Liver (tissue), 10 donors: ENCODE measurements at places on chromosomes 13 and 19. TPM values are rescaled to one million over a fixed set of nuclear protein-coding genes. Genes with fewer than 3 reads are reported as not detected.
A peak's percentile ranks its signal among the peaks of the same experiment; 100 is the strongest.

DNA sequence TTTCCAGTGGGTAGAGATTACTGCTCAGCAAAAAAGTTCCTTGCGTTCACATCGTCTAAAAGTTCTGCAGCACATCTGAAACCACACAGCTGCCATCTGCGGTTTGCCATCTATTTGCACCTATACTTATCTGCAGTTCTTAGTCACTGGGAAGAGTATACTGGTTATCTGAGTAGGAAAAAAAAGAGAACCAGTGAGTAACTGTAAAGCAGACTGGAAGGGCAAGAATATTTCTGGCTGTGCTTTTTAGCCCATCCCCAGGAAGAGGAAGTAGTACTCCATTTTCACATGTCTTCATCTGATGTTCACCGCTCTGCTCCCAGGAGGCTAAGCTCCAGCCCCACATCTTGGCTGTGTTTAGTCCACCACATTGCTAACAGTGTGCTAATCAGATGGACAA lies 35.6 kb downstream of the EFNB2 start:
- no peak overlapping the region for H3K4me3 ChIP-seq
- no peak overlapping the region for H3K27ac ChIP-seq
- H3K36me3 ChIP-seq: no peaks in the 10 kb centered on the region
- peaks cover 5% of the 10 kb centered on the region for H3K27me3 ChIP-seq

DNA sequence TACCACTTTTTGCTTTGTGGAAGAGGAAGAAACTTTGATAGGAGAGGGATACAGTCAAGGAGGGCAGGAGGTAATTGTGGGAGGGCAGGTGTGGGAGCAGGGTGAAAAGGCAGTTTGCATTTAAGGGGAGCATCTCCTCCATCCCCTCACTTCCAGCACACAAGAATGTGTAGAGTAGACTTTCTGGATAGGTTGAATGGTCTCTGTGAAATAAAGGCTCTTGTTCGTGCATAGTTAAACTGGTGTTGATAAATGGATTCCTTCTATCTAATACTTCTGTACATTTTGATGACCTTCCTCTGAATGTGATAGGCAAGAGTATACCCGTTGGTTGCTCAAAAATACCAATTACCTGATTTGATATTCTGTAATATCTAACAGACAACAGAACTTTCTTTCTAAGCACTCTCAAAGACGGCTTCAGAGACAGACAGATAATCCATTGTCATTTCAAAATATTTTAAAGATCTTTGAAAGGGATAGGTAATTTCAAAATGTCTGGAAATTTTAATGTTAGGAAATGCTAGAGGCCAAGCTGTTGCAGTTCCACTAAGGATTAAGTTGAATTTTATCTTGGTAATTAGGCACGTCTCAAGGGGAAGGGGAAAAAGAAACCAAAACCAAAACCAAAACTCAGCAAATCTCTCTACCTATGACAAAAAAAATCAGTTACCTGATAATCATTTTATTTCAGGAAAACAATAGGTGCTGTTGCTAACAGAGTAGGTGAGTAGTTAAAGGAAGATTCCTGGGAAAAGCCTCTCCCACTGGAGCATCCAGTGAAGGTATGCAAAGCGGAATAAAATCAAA lies 302.6 kb downstream of the COG6 start:
- H3K27me3 ChIP-seq: no peaks in the 10 kb centered on the region
- no peak for DNase-seq
- no peaks in the 10 kb centered on the region for H3K36me3 ChIP-seq
- H3K4me1 ChIP-seq: no peaks in the 10 kb centered on the region
- H3K27ac ChIP-seq: no peak overlapping the region

GRCh38 chr19:18832306-18833140 lies 764 bp downstream of the UPF1 start:
- peak; percentile 65 for DNase-seq
- no peaks in the 10 kb centered on the region for H3K27me3 ChIP-seq
- H3K4me3 ChIP-seq: peak overlapping the region; percentile 97
- peaks cover 22% of the 10 kb centered on the region for H3K4me1 ChIP-seq
- peaks cover 3% of the 10 kb centered on the region for H3K36me3 ChIP-seq

GRCh38 chr13:24247016-24247415 lies 62.4 kb upstream of the C1QTNF9 start:
- no peak overlapping the region for H3K27ac ChIP-seq
- no peak overlapping the region for H3K4me3 ChIP-seq
- no peaks in the 10 kb centered on the region for H3K27me3 ChIP-seq
- no peaks in the 10 kb centered on the region for H3K4me1 ChIP-seq

DNA sequence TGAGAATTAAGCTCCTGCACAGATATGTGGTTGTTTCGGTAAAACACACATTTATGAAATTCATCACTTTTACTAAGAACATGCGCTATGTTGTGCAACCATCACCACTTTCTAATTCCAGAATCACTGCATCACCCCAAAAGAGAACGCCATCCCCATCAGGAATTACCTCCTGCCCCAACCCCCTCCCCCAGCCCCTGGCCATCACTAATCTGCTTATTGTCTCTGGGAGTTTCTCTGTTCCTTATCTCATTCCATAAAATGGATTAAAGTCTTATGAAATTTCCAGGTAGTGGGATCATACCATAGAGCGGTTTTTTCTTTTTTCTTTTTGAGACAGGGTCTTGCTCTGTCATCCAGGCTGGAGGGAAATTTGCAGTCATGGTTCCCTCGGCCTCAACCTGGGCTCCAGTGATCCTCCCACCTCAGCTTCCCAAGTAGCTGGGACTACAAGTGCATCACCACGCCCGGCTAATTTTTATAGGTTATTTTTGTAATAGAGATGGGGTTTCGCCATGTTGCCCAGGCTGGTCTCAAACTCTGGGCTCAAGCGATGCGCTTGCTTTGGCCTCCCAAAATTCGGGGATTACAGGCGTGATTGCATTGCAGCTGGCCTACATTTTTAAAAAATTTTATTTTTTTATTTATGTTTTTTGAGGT lies 3.5 kb downstream of the ZSCAN5B start:
- DNase-seq: no peak
- no peaks in the 10 kb centered on the region for H3K4me1 ChIP-seq
- H3K27me3 ChIP-seq: no peaks in the 10 kb centered on the region
- H3K4me3 ChIP-seq: no peak overlapping the region
- no peak overlapping the region for H3K27ac ChIP-seq

GRCh38 chr19:6890938-6891337 lies 3.6 kb downstream of the ADGRE1 start:
- H3K27me3 ChIP-seq: no peaks in the 10 kb centered on the region
- H3K27ac ChIP-seq: no peak overlapping the region
- no peak overlapping the region for H3K4me3 ChIP-seq
- no peaks in the 10 kb centered on the region for H3K4me1 ChIP-seq

DNA sequence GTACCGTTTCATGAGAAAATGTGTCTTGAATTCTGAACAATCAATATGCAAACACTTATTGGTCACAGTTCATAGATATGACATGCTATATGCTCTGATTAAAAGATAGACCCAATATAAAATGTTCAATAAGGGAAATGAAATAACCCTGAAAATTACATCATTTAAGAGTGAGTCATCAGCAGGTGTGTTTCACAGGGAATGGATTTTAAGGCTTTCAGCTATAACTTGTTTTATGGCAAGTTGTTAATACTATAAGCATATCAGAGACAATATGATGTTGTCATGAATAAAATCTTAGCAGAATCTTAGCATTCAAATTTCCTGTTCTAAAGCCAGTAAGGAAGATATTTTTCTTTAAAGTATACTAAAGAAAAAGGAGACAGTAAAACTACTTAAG lies 483.4 kb upstream of the PCDH9 start:
- no peak overlapping the region for H3K27ac ChIP-seq
- no peaks in the 10 kb centered on the region for H3K36me3 ChIP-seq
- no peaks in the 10 kb centered on the region for H3K4me1 ChIP-seq
- no peaks in the 10 kb centered on the region for H3K27me3 ChIP-seq

- no peak for DNase-seq
- H3K4me1 ChIP-seq: no peaks in the 10 kb centered on the region
- no peaks in the 10 kb centered on the region for H3K36me3 ChIP-seq
- H3K27me3 ChIP-seq: no peaks in the 10 kb centered on the region
- no peak overlapping the region for H3K4me3 ChIP-seq
Observed at GRCh38 chr13:45674908-45675307, 27.2 kb upstream of the CBY2 start.

- H3K36me3 ChIP-seq: no peaks in the 10 kb centered on the region
- no peaks in the 10 kb centered on the region for H3K4me1 ChIP-seq
- DNase-seq: no peak
- no peaks in the 10 kb centered on the region for H3K27me3 ChIP-seq
Observed at GRCh38 chr13:110197026-110197425, 109.9 kb downstream of the COL4A1 start.

DNA sequence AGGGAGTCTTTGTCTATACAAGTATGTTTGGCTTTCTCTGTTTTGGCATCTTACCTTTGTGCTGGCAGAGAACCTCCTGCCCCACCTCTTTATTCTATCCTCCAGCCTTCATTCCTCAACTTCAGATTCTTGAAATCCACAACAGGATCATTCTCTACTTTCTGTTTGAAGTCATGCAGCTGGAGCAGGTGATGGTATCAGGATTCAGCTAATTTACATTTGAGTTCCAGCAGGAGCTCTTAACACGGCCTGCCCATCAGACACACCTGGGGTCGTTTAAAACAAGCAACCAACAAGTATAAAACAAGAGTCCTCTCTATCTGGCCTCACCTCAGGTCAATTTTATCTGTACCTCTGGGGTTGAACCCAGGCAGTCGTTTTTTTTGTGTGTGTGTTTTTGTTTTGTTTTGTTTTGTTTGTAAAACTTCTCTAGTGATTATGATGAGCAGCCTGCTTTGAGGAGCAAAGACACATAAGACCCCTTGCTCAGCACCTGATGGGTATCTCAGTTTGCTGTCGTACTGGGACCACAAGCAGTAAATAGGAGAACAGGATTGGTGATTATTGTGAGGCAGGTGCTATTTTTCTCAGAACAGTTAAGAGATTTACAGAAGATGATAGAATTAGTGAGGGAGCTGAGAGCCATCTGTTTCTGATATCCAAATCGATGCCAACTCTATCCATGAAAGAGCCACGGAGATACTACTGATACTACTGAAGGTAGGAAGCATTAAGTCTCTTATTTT lies 78.4 kb downstream of the GPC6 start:
- no peaks in the 10 kb centered on the region for H3K4me1 ChIP-seq
- H3K27ac ChIP-seq: no peak overlapping the region
- H3K4me3 ChIP-seq: no peak overlapping the region
- H3K27me3 ChIP-seq: no peaks in the 10 kb centered on the region

DNA sequence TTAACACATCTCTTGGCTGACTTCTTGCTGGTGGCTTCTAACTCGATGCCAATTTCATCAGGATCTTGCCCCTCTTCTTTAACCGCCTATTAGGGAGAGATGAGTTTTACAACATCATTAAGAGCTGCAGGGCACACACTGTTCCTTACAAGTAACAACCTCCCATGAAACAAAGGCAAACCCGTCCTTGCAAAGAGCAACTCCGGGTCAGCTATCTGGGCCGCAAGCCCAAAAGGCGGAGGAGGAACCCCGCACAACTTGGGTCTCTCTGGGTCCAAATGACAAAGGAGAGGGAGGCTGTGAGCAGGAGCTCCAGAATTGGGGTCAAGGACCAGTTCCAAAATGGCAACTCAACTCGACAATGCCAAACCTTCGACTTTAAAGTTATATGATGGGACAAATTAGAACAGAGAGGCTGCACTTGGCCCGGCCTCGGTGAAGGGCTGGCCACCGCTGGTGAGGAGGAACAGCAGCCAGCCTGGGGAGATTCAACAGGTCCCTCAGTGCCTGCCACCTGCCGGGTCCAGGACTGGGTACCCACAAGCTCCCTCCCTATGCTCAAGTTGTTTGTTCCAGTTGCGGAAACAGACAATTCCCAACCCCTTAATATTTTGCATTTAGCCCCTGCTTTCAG lies 1.1 kb downstream of the SAFB2 start:
- H3K4me1 ChIP-seq: peaks cover 50% of the 10 kb centered on the region
- no peak for DNase-seq
- no peaks in the 10 kb centered on the region for H3K27me3 ChIP-seq
- H3K27ac ChIP-seq: peak overlapping the region; percentile 75
- H3K36me3 ChIP-seq: peaks cover 29% of the 10 kb centered on the region

- no peak for DNase-seq
- H3K4me3 ChIP-seq: no peak overlapping the region
- no peaks in the 10 kb centered on the region for H3K36me3 ChIP-seq
- H3K27ac ChIP-seq: peak overlapping the region; percentile 59
Observed at GRCh38 chr13:109868578-109869311, 82.4 kb upstream of the IRS2 start.

- no peak for DNase-seq
- H3K4me3 ChIP-seq: no peak overlapping the region
- peaks cover 2% of the 10 kb centered on the region for H3K27me3 ChIP-seq
- H3K4me1 ChIP-seq: no peaks in the 10 kb centered on the region
Observed at GRCh38 chr19:28873301-28873700, 339.6 kb downstream of the UQCRFS1 start.

DNA sequence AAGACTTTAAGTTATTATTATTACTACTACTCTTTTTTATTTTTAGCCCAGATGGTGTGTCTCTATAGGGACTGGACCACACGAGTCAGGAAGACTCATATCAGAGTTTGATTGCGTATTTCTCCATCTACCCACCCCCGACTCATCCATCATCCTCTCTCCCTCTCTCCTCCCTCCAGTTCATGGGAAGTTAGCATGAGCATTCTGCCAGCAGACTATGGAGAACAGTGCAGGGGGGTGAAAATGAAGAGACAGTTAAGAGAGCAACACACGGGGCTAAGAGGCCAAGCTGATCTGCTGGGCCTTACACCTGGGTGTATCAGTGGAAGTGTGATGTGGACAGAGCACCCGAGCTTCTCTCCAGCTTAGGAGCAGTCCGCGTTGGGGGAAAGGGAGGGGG lies 95.0 kb downstream of the UQCRFS1 start:
- no peaks in the 10 kb centered on the region for H3K4me1 ChIP-seq
- no peak for DNase-seq
- H3K27ac ChIP-seq: no peak overlapping the region
- H3K27me3 ChIP-seq: no peaks in the 10 kb centered on the region
- no peaks in the 10 kb centered on the region for H3K36me3 ChIP-seq
- no peak overlapping the region for H3K4me3 ChIP-seq

GRCh38 chr19:31546205-31546960 lies 197.1 kb upstream of the TSHZ3 start:
- no peaks in the 10 kb centered on the region for H3K4me1 ChIP-seq
- H3K36me3 ChIP-seq: no peaks in the 10 kb centered on the region
- no peak for DNase-seq
- no peak overlapping the region for H3K27ac ChIP-seq
- no peaks in the 10 kb centered on the region for H3K27me3 ChIP-seq
- no peak overlapping the region for H3K4me3 ChIP-seq

DNA sequence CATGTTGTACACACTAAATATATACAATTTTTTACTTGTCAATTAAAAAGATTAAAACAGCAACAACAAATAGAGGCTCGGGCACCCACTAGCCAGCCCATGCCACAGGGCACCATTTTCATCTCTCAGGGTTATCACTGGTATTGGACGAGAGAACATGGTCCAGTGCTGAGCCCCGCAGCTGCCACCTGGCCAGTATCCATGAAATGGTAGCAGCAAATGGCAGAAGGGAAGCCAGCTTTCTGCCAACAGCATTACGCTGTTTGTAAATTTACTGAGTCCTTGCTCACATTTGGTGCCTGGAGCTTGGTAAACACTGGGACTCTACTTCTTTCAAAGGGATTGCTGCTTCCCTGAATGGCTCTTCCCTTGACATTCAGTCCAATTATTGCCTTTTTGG lies 87.9 kb upstream of the WASF3 start:
- no peaks in the 10 kb centered on the region for H3K36me3 ChIP-seq
- DNase-seq: no peak
- no peak overlapping the region for H3K27ac ChIP-seq
- H3K27me3 ChIP-seq: no peaks in the 10 kb centered on the region
- no peaks in the 10 kb centered on the region for H3K4me1 ChIP-seq

The TNFSF13B gene
- 5.8 TPM for total RNA-seq

The C5AR1 gene
- 5.3 TPM for total RNA-seq

The LILRB5 gene
- total RNA-seq: 7.1 TPM

The RCBTB1 gene
- 7.2 TPM for total RNA-seq

The ZNF177 gene
- total RNA-seq: 0.67 TPM

The NAA16 gene
- total RNA-seq: 11.5 TPM

The LYPD5 gene
- total RNA-seq: 0.14 TPM

The PRSS57 gene
- total RNA-seq: 12.1 TPM

The IZUMO4 gene
- total RNA-seq: 1.2 TPM
